Left kidney (tissue), 8 donors: ENCODE measurements at places on chromosomes 16 and 17. TPM values are rescaled to one million over a fixed set of nuclear protein-coding genes. Genes with fewer than 3 reads are reported as not detected.

The PTGES3L gene
- polyA plus RNA-seq: 2.4 TPM

The INTS2 gene
- polyA plus RNA-seq: 16.5 TPM

The ZPBP2 gene
- polyA plus RNA-seq: not detected

The HS3ST2 gene
- 0.48 TPM for polyA plus RNA-seq

The ENPP7 gene
- 4.7 TPM for polyA plus RNA-seq

The BAIAP3 gene
- polyA plus RNA-seq: 4.6 TPM

The UBALD2 gene
- polyA plus RNA-seq: 23.1 TPM

The DNAI2 gene
- 0.12 TPM for polyA plus RNA-seq

The MYOCD gene
- polyA plus RNA-seq: 8.2 TPM

The C16orf89 gene
- polyA plus RNA-seq: 3.3 TPM

The ZNF174 gene
- polyA plus RNA-seq: 16.2 TPM

The CTRL gene
- polyA plus RNA-seq: 8.0 TPM

The SLC16A13 gene
- polyA plus RNA-seq: 4.0 TPM

The KRTAP2-3 gene
- not detected for polyA plus RNA-seq

The JPH3 gene
- polyA plus RNA-seq: 0.76 TPM

The ITGA3 gene
- 97.3 TPM for polyA plus RNA-seq

The UTS2R gene
- polyA plus RNA-seq: 0.40 TPM

The FOXJ1 gene
- polyA plus RNA-seq: 15.5 TPM

The KRT12 gene
- 0.37 TPM for polyA plus RNA-seq

The CCL17 gene
- polyA plus RNA-seq: not detected

The KRTAP16-1 gene
- not detected for polyA plus RNA-seq

The CDH1 gene
- 91.5 TPM for polyA plus RNA-seq

The MARVELD3 gene
- polyA plus RNA-seq: 17.0 TPM

The MRPL38 gene
- polyA plus RNA-seq: 74.8 TPM

The SLC5A10 gene
- polyA plus RNA-seq: 0.58 TPM

The KCNAB3 gene
- 12.3 TPM for polyA plus RNA-seq
